Activated T-cell treated with anti-CD3 and anti-CD28 coated beads, Interleukin-2, amount 50 U/mL, for 1 hour (primary cell): ENCODE measurements at places on chromosomes 16 and 17.

- no peak for DNase-seq
Observed at GRCh38 chr17:1434150-1434549, 21.9 kb downstream of the CRK start.

DNA sequence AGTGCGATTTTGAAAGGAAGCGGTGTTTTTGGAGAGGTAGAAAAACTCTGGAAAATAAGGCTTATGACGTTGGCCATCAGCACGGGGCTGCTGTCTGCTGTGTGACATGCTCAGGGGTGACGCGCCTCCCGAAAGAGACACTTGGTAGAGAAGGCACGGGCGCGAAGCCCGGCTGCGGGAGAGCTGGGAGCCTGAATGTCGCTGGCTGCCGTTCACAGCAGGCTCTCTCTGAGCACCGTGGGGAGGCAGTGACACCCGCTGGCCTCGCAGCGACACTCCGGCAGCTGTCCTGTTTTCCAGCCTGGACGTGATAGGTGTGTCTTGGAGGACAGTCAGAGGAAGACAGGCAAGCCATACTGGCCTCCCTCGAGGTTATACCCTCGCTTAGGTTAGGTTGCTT, 759.1 kb upstream of the RBFOX1 start:
- no peak for DNase-seq

GRCh38 chr16:83315271-83315670, 492.5 kb upstream of the HSBP1 start:
- no peak for DNase-seq

- no peak for DNase-seq
Observed at GRCh38 chr17:3602499-3602898, 6.7 kb downstream of the TRPV1 start.

- DNase-seq, result no peak
Observed at GRCh38 chr16:17149904-17150483, 320.8 kb downstream of the XYLT1 start.

DNA sequence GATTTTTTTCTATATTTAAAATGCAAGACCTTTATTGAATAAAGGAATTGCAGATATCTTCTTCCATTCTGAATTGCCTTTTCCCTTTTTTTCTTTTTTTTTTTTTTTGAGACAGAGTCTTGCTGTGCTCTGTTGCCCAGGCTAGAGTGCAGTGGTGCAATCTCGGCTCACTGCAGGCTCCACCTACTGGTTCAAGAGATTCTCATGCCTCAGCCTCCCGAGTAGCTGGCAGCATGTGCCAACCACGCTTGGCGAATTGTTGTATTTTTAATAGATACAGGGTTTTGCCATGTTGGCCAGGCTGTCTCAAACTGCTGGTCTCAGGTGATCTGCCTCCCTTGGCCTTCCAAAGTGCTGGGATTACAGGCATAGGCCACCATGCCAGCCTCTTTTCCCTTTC, 151.5 kb downstream of the CEP112 start:
- no peak for DNase-seq

GRCh38 chr16:67212766-67213165, 13.8 kb downstream of the ELMO3 start:
- DNase-seq, result no peak

DNA sequence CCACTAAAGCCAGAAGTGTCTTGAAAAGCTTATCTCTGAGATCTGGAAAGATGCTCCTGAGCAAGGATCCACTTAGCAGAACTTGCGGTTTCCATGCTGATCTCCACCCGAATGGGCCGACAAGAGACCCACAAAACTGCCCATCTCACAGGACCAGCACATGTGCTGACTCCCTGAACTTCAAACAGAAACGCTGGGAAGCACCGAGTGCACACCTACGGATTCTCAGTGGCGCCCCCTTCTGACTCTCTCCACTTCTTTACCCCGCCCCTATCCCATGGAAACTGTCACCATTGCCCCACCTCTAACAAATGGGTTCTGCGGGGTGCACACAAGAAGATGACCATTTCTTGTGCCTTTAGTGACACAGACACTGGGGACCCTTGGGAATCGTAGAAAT, 21.4 kb downstream of the CDRT4 start:
- DNase-seq, result no peak
